ENCODE measurements at places on chromosomes 11 and 22.

- no peak for DNase-seq
Measured at GRCh38 chr22:41933411-41934177, 7.0 kb upstream of the TNFRSF13C start.

GRCh38 chr11:8361206-8361605, 97.5 kb upstream of the LMO1 start:
- no peak for DNase-seq

- no peak for DNase-seq
Measured at GRCh38 chr22:49689255-49689770, 138.4 kb downstream of the BRD1 start.

- no peak for DNase-seq
Measured at GRCh38 chr11:73397468-73398131, 21.4 kb downstream of the RELT start.

DNA sequence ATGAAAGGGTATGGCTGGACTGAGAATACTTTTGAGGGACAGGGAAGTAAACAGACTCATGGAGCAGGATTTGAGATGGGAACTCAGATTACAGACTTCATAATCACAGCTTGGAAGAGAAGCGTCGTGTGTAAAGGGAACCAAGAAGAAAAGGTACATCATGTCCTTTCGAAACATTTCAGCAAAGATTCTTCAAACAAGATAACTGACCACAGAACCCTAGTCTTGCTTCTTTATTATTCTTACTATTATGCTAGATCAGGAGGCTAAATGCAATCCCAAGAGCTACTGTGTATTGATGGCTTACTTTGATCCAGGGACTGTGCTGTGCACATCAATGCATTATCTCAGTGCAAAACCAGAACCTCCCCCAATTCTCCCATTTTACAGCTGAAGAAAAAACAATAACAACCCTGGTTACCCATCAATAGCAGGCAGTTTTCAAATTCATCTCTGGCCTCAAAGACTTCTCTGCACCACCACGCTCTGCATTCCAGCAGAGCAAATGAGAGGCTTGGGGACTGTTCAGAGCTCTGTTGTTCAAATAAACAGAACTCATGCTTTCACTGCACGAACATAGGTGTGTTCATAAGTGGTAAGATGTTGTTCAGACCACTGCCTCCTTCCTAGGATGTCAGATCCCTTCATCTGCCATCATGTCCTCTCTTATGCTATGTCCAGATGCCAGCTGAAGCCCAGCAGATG, 104.8 kb upstream of the NAV2 start:
- no peak for DNase-seq

- DNase-seq: no peak
Measured at GRCh38 chr22:45698094-45698493, 26.5 kb downstream of the ATXN10 start.
